Left lobe of liver (tissue), 2 donors: ENCODE measurements at places on chromosomes 2 and 18. TPM values are rescaled to one million over a fixed set of nuclear protein-coding genes. Genes with fewer than 3 reads are reported as not detected.

The SKOR2 gene
- not detected for total RNA-seq

DNA sequence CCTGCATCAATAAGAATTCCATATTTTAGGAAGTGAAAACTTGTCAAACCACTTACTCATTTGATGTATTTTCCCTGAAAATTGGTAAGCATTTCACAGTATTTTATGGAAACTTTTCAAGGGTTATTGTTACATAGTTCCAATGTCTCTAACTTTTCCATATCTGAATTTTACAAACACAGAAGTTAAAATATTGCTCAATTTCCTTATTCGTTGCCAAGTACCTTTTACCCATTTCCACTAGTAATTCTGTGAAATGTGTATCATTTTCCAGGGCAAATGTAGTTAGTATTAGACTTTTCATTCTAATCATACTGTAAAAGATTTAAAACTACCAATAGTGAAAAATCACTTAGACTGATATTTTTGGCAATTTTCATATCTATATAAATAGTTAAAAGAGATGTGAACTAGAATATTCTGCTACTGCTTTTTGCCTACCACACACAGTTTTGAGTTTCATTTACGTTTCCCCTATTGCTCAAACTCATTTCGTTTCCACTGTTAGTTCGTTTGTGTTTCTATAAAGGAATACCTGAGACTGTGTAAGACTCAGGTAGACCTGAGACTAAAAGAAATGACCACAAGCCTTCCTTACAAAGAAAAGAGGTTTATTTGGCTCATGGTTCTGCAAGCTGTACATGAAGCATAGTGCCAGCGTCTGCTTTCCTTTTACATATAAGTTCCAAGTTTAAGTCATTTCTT lies 86.3 kb downstream of the PMS1 start:
- DNase-seq = no peak

- no peak for DNase-seq
These were observed 91.1 kb downstream of the CABLES1 start for GRCh38 chr18:23226391-23226790.

- DNase-seq = no peak
These were observed 97.7 kb downstream of the SOCS6 start for GRCh38 chr18:70386582-70386981.

The ACVR1 gene
- total RNA-seq = 14.9 TPM

DNA sequence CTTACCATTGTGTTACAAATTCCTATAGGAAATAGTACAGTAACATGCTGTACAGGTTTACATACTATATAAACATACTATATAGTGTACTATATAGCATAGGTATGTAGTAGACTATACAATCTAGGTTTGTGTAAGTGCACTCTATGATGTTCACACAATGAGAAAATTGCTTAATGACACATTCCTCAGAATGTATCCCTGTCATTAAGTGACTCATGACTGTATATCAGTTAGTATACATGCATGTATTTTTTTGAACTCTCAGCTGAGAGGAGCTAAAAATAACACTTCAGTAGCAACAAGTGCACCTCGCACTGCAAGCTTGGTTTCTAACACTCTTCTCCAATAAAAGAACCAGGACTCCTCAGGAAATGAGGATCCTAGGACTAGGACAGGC lies 19.5 kb upstream of the ASXL3 start:
- DNase-seq = no peak

- DNase-seq = no peak
These were observed 37.7 kb downstream of the TPO start for GRCh38 chr2:1450915-1451314.

GRCh38 chr2:149383340-149383739 lies 53.0 kb downstream of the LYPD6 start:
- no peak for DNase-seq

The SLC4A5 gene
- total RNA-seq = 1.2 TPM

GRCh38 chr18:54521846-54522245 lies 69.2 kb upstream of the DYNAP start:
- no peak for DNase-seq

- DNase-seq = no peak
These were observed 1211.9 kb upstream of the NXPH2 start for GRCh38 chr2:139992078-139992477.

The SCN7A gene
- 0.73 TPM for total RNA-seq

The GALNT5 gene
- total RNA-seq = 0.15 TPM

DNA sequence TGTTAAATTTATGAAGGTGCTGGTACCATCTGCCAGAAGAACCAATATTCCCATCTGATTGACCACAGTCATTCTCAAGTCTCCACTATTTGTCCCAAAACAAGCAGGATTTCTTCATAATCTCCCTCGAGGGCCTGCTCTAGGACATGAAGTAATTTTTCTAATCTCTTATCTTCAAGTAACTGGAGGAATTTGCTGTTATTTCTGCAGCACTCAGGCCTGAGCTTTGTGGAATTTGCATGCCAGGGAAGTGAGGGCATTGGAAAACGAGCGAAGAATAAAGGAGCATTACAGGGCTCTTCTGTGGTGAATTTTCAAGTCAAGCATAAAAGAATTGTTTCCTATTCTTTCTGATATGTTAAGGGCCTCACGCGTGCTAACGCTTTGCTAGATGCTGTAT lies 161.2 kb upstream of the EPAS1 start:
- DNase-seq = no peak

DNA sequence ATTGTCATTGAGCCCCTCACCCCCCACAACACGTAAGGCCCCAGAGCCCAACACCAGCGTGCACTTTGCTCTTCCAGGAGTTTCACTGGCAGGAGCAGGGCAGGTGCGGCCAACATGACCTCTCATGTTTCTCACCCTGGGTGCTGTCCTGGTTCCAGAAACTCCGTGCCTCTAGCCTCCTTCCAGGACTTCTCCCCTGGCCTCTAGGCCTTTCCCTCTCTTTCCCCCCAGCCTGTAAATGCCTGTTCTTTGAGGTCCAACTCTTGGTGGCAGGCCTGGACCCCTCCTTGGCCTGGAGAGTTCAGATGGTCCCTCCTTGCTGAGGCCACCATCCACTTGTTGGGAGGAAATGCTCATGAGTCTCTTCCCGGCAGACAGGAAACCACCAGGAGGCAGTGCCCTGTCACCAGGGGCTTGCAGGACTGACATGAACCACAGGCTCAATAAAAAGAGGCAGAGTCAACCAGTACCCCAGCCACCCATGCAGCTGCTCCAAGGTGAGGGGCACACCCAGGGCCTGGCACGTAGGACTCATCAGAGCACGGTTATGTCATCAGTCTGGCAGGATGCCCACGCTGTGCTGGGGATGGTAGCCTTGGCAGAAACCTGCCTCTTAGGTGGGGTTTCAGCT lies 1.5 kb downstream of the MALL start:
- DNase-seq = no peak

The GTF2A1L gene
- not detected for total RNA-seq
